ENCODE measurements at places on chromosomes 7 and 10. TPM values are rescaled to one million over a fixed set of nuclear protein-coding genes. Genes with fewer than 3 reads are reported as not detected.

The EVX1 gene
- total RNA-seq, result not detected

The ASB10 gene
- not detected for total RNA-seq

The TOMM7 gene
- 196 TPM for total RNA-seq

The TRPV5 gene
- total RNA-seq, result not detected

The CCL24 gene
- total RNA-seq, result not detected

The WBP1L gene
- total RNA-seq, result 15.8 TPM

The TMEM176A gene
- total RNA-seq, result not detected

The TMEM229A gene
- not detected for total RNA-seq

The PSTK gene
- total RNA-seq, result 4.5 TPM

The UPK3BL2 gene
- 14.1 TPM for total RNA-seq

The FXYD4 gene
- total RNA-seq, result not detected

The MEOX2 gene
- total RNA-seq, result not detected

The CXCL12 gene
- total RNA-seq, result not detected

The GPER1 gene
- total RNA-seq, result not detected

The MUC3A gene
- total RNA-seq, result not detected

GRCh38 chr7:69780379-69780778 is 182.1 kb downstream of the AUTS2 start:
- no peaks in the 10 kb centered on the region for H3K4me1 ChIP-seq
- DNase-seq, result no peak
- no peak overlapping the region for H3K27ac ChIP-seq
- no peaks in the 10 kb centered on the region for H3K27me3 ChIP-seq
- no peak overlapping the region for H3K4me3 ChIP-seq

GRCh38 chr10:70672165-70673042 is at the start of gene ADAMTS14:
TSS of gene ADAMTS14 (plus strand) at chr10:70672506. CDS start at chr10:70672803, 297 bp downstream.
- H3K36me3 ChIP-seq, result no peaks in the 10 kb centered on the region
- peaks cover 51% of the 10 kb centered on the region for H3K27me3 ChIP-seq
- no peak within 1 kb of the TSS for H3K27ac ChIP-seq
- peaks cover 5% of the 10 kb centered on the region for H3K4me1 ChIP-seq
- peak within 1 kb of the TSS; percentile 70 for H3K4me3 ChIP-seq
- DNase-seq, result peak; percentile 66

GRCh38 chr10:19133992-19134391 is 85.4 kb downstream of the MALRD1 start:
- H3K4me3 ChIP-seq, result no peak overlapping the region
- no peak overlapping the region for H3K27ac ChIP-seq
- DNase-seq, result no peak
- no peaks in the 10 kb centered on the region for H3K36me3 ChIP-seq
- no peaks in the 10 kb centered on the region for H3K27me3 ChIP-seq
- no peaks in the 10 kb centered on the region for H3K4me1 ChIP-seq

DNA sequence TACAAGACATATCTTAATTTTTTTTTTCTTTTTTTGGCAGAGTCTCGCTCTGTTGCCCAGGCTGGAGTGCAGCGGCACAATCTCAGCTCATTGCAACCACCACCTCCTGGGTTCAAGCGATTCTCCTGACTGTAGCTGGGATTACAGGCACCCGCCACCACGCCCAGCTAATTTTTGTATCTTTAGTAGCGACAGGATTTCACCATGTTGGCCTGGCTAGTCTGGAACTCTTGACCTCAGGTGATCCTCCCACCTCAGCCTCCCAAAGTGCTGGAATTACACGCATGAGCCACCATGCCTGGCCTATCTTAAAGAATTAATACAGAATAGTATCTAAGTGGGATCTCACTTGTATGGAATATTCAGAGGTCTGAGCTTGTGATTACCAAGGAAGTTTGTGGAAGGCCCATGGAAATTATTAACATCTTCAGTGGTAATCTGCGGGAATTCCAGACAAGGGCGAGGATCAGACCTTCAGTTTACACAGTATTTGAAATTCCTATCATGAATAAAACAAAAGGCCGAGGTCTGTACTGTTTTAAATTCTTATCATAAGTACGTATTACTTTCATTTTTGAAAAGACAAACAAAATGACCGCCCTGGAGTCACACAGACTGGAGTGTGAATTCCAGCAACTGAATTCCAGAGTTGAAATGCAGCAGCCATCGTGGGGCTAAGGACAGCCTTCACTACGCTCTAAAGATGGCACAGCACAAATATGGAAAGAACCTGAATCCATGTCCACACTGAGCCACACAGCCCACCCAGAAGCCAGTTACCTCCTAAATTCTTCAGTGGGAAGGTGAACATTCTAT is 16.7 kb downstream of the GPRIN2 start:
- no peak for DNase-seq
- peaks cover 37% of the 10 kb centered on the region for H3K27me3 ChIP-seq
- no peak overlapping the region for H3K4me3 ChIP-seq
- no peaks in the 10 kb centered on the region for H3K36me3 ChIP-seq
- no peaks in the 10 kb centered on the region for H3K4me1 ChIP-seq

- no peaks in the 10 kb centered on the region for H3K4me1 ChIP-seq
- H3K4me3 ChIP-seq, result no peak overlapping the region
- no peak overlapping the region for H3K27ac ChIP-seq
- H3K36me3 ChIP-seq, result no peaks in the 10 kb centered on the region
- peaks cover 2% of the 10 kb centered on the region for H3K27me3 ChIP-seq
Observed at GRCh38 chr7:117825132-117825531, 48.1 kb downstream of the CTTNBP2 start.

DNA sequence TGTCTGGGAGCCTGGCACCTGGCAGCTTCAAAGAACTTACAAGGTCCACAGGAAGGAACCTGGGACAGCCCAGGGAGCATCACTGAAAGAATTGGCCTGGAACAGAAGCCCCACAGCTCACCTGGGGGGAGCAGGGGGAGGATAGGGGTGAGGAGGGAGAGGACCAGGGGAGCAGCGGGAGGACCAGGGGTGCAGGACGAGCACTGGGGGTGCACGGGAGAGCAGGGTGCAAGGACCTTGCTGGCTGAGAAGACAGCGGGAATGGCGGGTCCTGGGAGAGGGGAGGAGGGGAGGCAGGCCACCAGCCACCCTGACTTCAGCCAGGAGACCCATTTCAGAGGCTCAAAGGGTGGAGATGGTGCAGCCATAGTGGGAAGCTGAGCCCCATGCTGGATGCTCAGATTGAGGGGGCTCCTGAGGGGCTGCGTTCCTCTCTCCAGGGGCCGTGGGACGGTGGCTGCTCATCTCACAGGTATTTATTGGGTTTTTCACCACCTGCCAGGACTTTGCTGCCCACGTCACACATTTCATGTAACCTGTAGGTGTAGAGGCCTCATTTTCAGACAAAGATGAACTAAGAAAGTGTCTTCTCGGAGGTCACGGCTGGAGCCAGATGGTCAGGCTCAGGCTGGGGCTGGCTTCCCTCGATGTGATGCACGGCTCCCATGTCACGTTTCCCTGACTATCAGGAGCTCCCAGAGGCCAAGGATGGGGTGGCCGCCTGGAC is 110.1 kb downstream of the WDR37 start:
- no peak for DNase-seq
- no peaks in the 10 kb centered on the region for H3K4me1 ChIP-seq
- no peaks in the 10 kb centered on the region for H3K27me3 ChIP-seq
- no peaks in the 10 kb centered on the region for H3K36me3 ChIP-seq
- H3K4me3 ChIP-seq, result no peak overlapping the region
- H3K27ac ChIP-seq, result no peak overlapping the region

DNA sequence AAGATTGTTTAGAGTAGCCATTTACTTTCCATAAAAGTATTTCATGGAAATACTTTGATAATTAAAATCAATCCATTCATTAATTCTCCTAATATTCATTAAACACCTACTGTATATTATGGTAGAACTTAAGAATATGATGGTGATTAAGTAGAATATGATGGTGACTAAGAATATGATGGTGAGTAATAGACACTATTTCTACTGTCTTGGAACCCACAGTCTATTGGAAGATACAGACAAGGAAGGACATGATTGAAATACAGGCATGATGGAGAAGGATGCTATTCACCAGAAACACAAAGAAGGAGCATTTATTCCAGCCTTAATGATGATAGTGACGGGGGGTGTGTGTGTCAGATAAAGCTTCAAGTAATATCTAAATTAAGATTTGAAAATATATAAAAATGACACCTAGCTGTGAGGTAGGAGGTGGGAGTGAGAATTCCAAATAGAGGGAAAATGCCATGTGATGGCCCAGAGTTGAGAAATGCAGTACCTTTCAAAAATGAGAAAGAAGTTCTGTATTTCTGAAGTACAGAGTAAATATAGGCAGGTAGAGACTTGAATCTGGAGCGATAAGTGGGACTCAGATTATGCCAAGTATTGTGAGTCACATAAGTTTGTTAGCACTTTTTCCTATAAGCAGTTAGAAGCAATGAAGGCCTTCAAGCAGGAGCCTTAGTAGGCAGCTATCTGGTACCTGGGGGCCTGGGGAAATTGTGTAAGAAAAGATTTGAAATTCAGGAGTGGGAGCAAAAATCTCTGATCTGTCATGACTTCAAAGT is 12.5 kb upstream of the CDK13 start:
- H3K27me3 ChIP-seq, result peaks cover 10% of the 10 kb centered on the region
- no peak for DNase-seq
- no peaks in the 10 kb centered on the region for H3K4me1 ChIP-seq
- H3K36me3 ChIP-seq, result no peaks in the 10 kb centered on the region
- no peak overlapping the region for H3K27ac ChIP-seq
- H3K4me3 ChIP-seq, result no peak overlapping the region

DNA sequence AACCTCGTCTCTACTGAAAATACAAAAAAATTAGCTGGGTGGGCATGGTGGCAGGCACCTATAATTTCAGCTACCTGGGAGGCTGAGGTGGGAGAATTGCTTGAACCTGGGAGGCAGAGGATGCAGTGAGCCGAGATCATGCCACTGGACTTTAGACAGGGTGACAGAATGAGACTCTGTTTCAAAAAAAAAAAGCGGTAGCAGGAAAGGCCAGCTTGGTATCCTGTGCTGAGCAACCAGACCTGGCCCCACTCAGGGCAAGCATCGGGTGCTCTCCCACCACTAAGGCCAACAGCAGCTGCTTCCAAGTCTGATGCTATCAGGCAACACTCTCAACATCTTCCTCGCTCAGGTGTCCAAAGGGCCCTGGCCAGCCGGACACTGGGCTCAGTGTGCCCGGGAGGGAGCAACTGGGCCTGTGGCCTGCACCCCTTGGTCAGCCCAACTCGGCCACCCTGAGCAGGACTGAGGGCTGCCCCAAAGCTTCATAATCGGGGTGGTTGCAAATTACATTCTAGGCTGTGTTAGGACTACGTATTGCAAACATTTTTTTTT is 44.3 kb upstream of the MSMB start:
- DNase-seq, result no peak
- no peak overlapping the region for H3K27ac ChIP-seq

- no peaks in the 10 kb centered on the region for H3K4me1 ChIP-seq
- no peaks in the 10 kb centered on the region for H3K36me3 ChIP-seq
Observed at GRCh38 chr7:115844857-115845256, 185.7 kb downstream of the TFEC start.

GRCh38 chr7:135189961-135190360 is 19.5 kb upstream of the CYREN start:
- H3K27me3 ChIP-seq, result no peaks in the 10 kb centered on the region
- H3K27ac ChIP-seq, result no peak overlapping the region
- H3K36me3 ChIP-seq, result peaks cover 52% of the 10 kb centered on the region
- peaks cover 5% of the 10 kb centered on the region for H3K4me1 ChIP-seq

GRCh38 chr10:103800789-103801540 is 54.4 kb downstream of the SH3PXD2A start:
- H3K27me3 ChIP-seq, result peaks cover 4% of the 10 kb centered on the region
- peaks cover 28% of the 10 kb centered on the region for H3K4me1 ChIP-seq
- peak; percentile 89 for DNase-seq
- H3K27ac ChIP-seq, result peak overlapping the region; percentile 74

DNA sequence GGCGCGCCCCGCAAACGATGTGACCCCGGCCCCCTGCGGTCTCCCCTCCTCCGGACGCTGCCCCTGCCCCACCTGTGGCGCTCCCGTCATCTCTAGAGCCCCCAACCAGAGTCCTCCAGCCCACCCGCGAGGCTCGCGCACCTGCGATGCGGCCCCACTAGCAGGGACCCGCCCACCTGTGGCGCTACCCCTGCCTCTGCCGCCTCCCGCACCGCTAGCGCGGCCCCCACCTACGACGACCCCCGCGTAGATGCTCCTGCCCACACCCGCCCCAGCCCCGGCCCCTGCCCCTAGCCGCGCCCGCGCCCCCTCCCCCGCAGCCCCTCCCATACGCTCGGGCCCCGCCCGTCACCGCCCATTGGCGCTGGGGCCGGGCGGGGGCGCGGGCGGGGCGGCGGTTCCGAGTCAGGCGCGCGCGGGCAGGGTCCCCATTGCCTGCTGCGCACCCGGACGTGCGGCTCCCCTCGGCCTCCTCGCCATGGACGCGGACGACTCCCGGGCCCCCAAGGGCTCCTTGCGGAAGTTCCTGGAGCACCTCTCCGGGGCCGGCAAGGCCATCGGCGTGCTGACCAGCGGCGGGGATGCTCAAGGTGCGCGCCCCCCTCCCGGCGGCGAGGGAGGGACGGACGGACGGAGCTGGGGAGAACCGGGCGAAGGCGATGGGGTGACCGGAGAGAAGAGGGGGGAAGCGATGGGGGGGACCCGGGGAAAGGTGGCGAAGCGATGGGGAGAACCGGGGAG is at the start of gene PFKP:
PFKP (plus strand) TSS at position 431 of the 741 bp plus-strand sequence; CDS start at position 479, 48 bp downstream.
- peaks cover 29% of the 10 kb centered on the region for H3K4me1 ChIP-seq
- DNase-seq, result peak; percentile 92
- H3K27ac ChIP-seq, result peak within 1 kb of the TSS; percentile 95

- H3K27ac ChIP-seq, result no peak overlapping the region
- DNase-seq, result no peak
- no peak overlapping the region for H3K4me3 ChIP-seq
- H3K27me3 ChIP-seq, result no peaks in the 10 kb centered on the region
- H3K36me3 ChIP-seq, result no peaks in the 10 kb centered on the region
Observed at GRCh38 chr7:114310345-114311110, 104.1 kb upstream of the FOXP2 start.

- no peaks in the 10 kb centered on the region for H3K4me1 ChIP-seq
- H3K27me3 ChIP-seq, result peaks cover 12% of the 10 kb centered on the region
- no peaks in the 10 kb centered on the region for H3K36me3 ChIP-seq
- H3K4me3 ChIP-seq, result no peak overlapping the region
- no peak for DNase-seq
Observed at GRCh38 chr7:39924122-39924521, 25.9 kb upstream of the CDK13 start.

- H3K4me3 ChIP-seq, result no peak overlapping the region
- no peak for DNase-seq
Observed at GRCh38 chr7:136046548-136046947, 69.4 kb upstream of the MTPN start.

GRCh38 chr10:122328676-122329075 is 45.8 kb upstream of the PLEKHA1 start:
- no peak overlapping the region for H3K4me3 ChIP-seq
- no peaks in the 10 kb centered on the region for H3K4me1 ChIP-seq
- DNase-seq, result no peak
- H3K27me3 ChIP-seq, result peaks cover 12% of the 10 kb centered on the region
- H3K27ac ChIP-seq, result no peak overlapping the region

Data from activated CD4-positive, alpha-beta T cell treated with anti-CD3 and anti-CD28 coated beads, Interleukin-2, amount 10 ng/mL, durations not matched to agents 24 days and 14 days (primary cell).